Spinal cord (tissue), 10 donors: ENCODE measurements at places on chromosomes 1 and 21. TPM values are rescaled to one million over a fixed set of nuclear protein-coding genes. Genes with fewer than 3 reads are reported as not detected.

The MCOLN3 gene
- total RNA-seq = 1.1 TPM

The S100A12 gene
- 1.4 TPM for total RNA-seq

The PYHIN1 gene
- 0.30 TPM for total RNA-seq

The OR6N1 gene
- not detected for total RNA-seq

The SLC2A5 gene
- total RNA-seq = 12.9 TPM

The EPHA8 gene
- 4.6 TPM for total RNA-seq

The OPRD1 gene
- 0.28 TPM for total RNA-seq

The DCST2 gene
- 0.10 TPM for total RNA-seq

The OR2T35 gene
- total RNA-seq = not detected

The VSIG8 gene
- not detected for total RNA-seq

The ELAPOR1 gene
- 9.3 TPM for total RNA-seq

The KRTAP12-2 gene
- not detected for total RNA-seq

The SPATA46 gene
- not detected for total RNA-seq

The PLXNA2 gene
- 22.0 TPM for total RNA-seq

The PTGER3 gene
- total RNA-seq = 54.3 TPM

The TTC24 gene
- not detected for total RNA-seq

The IL22RA1 gene
- 0.10 TPM for total RNA-seq

The PRRX1 gene
- 61.3 TPM for total RNA-seq

The KCNJ9 gene
- 5.1 TPM for total RNA-seq

The SFN gene
- 0.30 TPM for total RNA-seq

The ZNF695 gene
- total RNA-seq = 3.8 TPM

The SHE gene
- total RNA-seq = 10.5 TPM

The CADM3 gene
- total RNA-seq = 46.4 TPM

The BTBD19 gene
- total RNA-seq = 6.8 TPM

The TMEM240 gene
- total RNA-seq = 12.3 TPM

The PRDM16 gene
- total RNA-seq = 8.3 TPM

The CCDC190 gene
- 0.20 TPM for total RNA-seq

The TTC39A gene
- 11.4 TPM for total RNA-seq

The ECM1 gene
- total RNA-seq = 2.1 TPM

The PRDM2 gene
- 40.1 TPM for total RNA-seq

The DMRTA2 gene
- 0.61 TPM for total RNA-seq

The LRRC8C gene
- 19.4 TPM for total RNA-seq

The C1orf226 gene
- 2.9 TPM for total RNA-seq

The CYP4A22 gene
- total RNA-seq = 0.22 TPM

The KIF17 gene
- 4.2 TPM for total RNA-seq

The TDRD10 gene
- total RNA-seq = 1.4 TPM

The FAM177B gene
- total RNA-seq = 0.66 TPM

The FAM78B gene
- total RNA-seq = 6.1 TPM

The TRIM67 gene
- total RNA-seq = 5.2 TPM

The COL16A1 gene
- total RNA-seq = 166 TPM

The LCE2C gene
- total RNA-seq = not detected

The NOL9 gene
- 25.3 TPM for total RNA-seq

The IL10 gene
- total RNA-seq = 1.2 TPM

The INSRR gene
- total RNA-seq = 0.40 TPM

The SDE2 gene
- 44.2 TPM for total RNA-seq
